AG09309 (cell line): ENCODE measurements at places on chromosomes 3 and 15.

- peak; percentile 32 for DNase-seq
These were observed 29.9 kb upstream of the GPD1L start for GRCh38 chr3:32076566-32076965.

DNA sequence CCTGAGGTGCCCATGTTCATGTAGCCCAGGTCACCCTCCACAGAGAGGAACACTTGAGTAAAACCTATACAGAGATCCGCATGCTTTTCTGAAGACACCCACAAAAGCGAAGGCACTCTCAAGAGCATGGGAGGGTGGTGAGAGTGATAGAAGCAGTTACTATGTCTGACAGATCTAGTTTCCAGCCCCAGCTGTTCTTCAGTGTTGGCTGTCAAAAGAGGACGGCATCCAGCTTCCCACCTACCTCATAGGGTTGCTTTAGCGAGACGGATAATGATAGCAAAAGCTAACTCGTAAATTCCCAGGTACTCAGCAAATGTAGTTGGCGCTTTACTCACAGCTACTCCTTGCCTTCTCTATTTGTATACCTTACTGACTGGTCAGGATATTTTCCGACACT, 3.0 kb upstream of the MEX3B start:
- no peak for DNase-seq

GRCh38 chr15:68427963-68428362, 4.0 kb downstream of the ITGA11 start:
- DNase-seq: no peak

GRCh38 chr3:37576996-37577395, 284.7 kb upstream of the CTDSPL start:
- DNase-seq: no peak

DNA sequence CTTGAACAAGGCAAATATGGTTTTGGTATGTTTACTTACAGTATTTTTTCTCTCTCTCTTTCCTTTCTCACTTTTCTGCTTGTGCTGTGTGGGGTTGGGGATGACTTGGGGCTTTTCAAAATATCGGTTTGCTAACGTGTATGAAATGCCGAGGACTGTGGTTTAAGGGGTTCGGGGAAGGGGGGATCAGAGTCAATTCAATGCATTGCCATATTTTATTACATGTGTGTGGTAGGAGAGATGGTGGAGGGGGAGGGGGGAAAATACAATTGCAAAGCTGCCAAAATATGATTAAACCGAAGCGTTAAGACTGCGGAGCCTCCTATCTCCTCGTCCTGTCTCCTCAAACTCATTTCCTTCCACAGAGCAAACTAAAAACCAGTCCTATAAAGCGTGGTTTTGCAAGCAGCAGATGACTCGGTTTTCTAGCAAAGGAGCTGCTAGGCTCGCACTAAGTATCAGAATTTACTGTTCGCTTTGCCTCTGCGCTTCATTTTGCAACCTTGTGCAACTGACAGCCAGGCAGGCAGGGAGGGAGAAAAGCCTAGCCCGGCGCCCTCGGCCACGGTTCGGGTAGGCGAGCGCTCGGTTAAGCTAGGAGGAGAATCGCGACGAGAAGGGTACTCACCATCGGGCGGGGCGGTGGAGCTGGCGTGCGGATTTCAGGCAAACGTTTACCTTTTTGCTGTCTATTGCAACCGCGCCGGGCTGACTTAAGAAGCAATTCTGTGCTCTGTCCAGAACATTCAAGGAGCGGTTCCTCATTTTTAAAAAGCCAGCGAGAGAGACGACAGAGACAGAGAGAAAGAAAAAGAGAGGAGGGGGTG, 4.0 kb upstream of the NR2F2 start:
- DNase-seq: peak; percentile 46

DNA sequence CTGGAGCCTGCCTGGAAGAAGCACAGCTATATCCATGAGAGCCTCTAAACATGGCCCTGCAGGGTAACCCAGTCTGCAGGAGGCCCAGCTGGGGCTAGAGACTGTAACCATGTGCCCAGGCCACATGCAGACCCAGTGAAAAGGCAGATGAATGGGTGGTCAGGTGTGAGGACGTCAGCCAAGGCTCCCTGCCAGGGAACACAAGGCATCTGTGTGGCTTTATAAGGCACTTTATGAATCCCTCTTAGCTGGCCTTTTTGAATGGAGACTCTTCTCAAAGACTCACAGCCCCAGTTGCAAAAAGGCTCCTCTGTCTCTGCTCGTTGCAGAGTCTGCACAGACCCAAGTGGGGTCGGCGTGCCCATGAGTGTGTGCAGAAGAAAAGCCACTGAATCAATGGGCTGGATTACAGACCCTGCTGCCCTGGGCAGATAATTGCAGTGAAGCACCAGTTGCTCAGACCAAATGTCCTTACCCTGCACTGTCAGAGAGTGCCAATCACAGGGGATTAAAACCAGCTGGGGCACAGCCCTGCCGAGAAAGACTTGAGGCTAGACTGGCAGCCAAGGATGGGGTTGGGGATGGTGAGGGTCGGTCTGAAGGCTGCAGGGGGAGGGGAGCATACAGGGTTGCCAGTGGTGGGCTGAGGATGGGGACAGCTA, 154.2 kb downstream of the RAB11A start:
- DNase-seq: no peak

DNA sequence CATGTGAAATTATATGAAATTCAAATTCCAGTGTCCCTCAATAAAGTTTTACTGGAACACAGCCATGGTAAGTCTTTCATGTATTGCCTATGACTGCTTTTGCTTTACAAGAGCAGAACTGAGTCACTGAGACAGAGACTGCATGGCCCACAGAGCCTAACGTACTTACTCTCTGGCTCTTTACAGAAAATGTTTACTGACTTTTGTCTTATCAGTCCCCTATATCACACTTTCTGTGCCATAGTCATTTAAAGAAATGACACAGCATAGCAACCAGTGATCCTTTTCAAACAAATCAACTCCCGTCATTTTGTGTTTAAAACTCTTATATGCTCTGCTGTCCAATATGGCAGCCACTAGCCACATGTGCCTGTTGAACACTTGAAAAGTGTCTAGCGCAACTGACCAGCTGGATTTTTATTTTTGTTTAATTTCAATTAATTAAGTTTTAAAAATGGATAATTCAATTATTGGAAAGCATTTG, 129.7 kb upstream of the CDIN1 start:
- no peak for DNase-seq

DNA sequence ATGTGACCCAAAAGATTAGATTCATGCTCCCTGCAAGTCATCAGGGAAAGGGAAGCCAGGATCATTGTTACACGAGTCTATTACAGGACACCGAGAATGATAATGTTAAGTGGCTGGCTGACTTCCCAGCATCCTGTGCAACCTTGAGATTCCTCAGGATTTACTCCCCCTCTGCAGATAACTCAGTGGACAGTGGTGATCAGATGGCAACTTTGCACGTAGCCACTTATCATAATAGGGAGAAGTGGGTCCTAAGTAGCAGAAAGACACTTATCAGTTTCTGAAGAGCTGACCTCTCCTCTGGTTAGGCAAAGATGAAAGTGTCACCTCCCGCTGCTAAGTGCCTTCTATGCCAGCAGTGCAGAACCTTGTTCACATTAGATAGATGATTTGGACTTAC, 6.7 kb upstream of the TMPRSS7 start:
- DNase-seq: no peak

DNA sequence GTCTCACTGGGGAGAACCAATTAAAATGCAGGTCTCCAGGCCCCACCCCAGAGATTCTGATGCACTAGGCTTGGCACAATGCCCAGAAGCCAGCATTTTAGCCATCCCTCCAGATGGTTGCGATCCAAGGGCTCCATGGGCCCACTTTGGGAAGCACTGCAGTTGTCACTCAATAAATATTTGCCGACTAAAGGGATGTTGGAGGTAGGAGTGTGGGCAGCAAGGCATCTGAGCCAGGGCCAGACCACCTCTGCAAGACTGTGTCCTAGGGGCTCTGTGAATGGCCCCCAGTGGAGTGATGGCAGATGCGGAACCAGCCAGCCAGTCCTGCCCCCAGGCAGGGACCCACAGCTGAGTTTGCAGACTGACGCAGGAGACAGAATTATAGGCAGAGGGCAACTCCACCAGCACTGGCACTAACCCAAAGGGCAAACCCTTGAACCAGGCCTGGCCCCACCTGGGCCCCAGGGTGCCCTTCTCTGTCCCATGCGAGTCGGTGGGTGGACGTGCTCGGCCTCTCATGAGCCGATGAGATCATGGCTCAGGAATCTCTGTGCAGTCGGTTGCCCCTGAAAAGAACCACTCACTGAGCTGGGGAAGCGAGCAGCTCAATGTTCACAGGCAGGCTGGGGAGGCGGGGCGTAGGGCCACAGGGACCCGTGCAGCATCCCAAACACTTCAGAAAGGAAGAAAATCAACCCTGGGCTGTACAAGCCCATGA, 49.7 kb downstream of the SEMA5B start:
- no peak for DNase-seq

GRCh38 chr3:142850395-142851023, 38.4 kb downstream of the PCOLCE2 start:
- peak; percentile 87 for DNase-seq

- no peak for DNase-seq
These were observed 357.5 kb upstream of the CADM2 start for GRCh38 chr3:84601303-84601702.

DNA sequence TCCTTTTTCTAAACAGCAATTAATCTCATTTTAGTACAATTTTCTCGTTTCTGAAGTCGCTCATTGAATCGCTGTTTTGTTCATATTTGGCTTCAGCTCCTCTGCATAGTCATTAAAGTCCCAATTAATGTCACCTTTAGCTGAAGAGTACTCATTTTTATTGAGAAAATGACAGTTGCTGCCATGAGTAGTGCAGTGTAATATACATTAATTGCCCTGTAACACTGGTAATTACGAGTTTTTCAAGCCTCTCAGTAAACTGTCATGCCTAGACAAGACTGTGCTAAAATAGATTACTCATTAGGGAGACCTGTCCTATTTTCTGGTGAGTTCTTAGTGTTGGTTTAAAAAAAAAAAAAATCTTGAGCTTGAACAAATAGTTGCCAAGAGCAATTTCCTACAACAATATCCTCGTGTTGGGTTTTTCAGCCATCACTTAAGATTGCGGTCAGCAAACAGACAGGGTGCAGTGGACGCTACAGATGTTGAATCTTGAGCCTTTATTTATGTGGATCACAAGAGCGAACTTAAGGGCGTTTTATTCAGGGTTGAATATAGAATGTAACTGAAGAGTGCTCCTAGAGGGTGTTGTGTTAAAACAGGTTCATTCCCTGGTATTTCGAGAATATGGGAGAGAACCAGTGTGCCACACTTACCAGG, 176.0 kb downstream of the CDIN1 start:
- DNase-seq: no peak

DNA sequence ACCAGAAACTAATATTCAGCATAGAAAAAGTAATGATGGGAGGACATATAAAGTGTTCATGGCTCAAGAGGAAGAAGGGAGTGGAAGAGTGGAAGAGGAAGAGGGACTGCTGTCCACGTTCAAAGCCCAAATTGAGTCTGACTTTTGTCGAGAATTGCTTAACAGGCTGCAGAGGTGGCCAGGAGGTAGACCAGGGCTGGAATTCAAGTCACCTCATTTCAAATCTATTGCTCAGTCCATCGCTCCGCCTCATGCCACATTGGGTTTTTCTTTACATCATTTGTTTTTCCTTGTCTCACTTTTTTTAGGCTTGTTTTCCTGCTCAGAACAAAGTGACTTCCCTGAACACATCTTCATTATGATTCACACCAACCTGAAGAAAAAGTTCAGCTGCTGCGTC, 97.0 kb downstream of the RPL39L start:
- no peak for DNase-seq

DNA sequence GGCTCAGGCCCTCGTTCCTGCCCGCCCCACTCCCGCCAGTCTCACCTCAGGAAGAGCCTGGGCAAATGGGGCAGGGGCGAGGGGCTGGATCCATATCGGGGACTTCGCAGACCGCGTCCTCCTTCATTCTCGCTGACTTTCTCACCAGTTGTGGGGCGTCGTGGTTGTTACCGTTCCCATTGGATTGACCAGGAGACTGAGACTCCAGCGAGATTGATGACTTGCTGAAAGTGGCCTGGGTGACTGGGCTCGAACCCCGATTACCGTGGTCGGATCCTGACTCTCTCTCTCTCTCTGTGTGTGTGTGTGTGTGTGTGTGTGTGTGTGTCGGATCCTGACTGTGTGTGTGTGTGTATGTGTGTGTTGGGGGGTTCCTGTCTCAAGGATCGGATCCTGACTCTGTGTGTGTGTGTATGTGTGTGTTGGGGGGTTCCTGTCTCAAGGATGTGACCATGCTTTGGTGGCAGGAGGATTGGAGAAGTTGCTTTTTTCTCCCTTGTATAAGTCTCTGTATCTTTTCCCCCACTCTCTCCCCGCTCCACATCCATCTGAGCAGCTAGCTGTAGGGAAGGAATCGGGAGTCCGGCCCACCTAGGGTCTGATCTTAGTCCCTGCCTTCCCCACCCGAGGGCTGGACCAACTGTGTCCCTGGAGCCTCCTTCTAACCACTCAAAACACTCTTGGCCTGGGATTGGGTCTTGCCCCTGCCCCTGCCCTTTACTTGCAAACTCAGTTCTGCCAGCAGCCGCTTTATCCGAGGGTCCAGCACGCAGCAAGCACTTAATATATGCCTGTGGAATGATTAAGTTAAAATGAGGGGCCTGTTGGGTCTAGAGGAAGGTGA, 603 bp downstream of the PLEKHO2 start:
- DNase-seq: no peak

GRCh38 chr3:141455603-141456300, 31.1 kb upstream of the RASA2 start:
- no peak for DNase-seq

GRCh38 chr3:23720885-23721284, 84.9 kb upstream of the UBE2E1 start:
- no peak for DNase-seq

GRCh38 chr3:154384479-154384878, 45.5 kb downstream of the GPR149 start:
- DNase-seq: no peak

DNA sequence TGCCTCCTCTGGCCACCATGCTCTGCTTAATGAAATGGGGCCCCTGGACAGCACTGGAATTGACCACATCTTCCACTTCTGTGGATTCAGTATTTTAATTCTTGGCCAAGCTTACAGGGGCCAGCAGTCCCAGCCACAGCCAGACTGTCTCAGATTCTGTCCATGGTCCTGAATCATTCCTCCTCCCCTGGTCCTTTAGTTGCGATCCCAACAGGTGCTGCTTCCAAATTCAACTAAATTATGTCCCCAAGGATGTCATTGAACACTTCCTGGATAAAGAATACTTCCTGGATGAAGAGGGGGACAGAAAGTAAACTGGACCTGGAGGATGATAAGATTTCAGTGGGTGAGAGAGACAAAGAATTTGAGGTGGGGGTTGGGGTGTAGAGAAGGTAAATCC, 111.1 kb upstream of the FOXB1 start:
- no peak for DNase-seq

DNA sequence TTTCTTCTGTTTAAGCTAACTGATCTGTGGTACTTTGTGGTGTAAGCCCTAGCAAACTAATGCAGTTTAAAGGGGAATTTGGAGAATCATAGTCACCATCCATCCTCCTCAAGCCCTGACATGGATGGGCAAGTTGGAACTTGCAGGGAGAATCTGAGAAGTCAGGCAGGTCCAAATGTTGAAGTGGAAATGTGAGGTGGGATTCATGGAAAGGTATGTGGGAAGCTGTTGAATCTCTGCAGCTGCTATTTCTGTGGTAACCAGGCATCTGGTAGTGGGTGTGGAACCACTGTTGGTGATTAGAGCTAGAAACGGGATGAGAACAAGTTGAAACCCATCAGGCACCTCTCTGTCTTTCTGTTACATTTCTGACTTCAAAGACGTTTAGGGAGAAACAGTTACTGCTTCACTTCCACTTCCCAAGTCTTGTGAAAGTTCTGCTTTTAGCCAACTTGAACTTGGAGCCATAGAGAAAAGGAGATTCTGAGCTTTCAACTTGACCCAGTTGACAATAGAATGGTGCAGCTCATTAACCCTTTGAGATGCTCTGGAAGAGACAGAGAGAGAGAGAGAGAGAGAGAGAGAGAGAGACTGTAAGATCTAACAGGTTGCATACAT, 38.1 kb upstream of the NMNAT3 start:
- DNase-seq: no peak
